Dermis microvascular lymphatic vessel endothelial cell (primary cell): ENCODE measurements at places on chromosomes 1 and 21. TPM values are rescaled to one million over a fixed set of nuclear protein-coding genes. Genes with fewer than 3 reads are reported as not detected.

DNA sequence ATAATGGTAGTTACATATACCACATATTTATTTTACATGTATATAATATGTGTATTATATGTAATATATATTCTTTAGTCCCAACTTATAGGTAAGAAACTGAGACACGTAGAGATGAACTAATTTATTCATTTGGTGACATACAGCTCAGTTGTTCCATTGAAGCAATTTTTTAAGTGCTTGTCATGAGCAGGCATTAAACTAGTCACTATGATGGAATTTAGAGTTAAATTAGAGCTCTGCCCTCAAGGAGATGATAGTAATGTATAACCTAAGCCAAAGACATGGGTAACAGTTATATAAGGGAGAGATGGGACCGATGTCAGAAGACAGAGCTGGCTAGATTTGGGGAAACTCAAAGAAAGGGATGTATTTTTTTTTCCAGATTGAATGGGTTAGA, 83.0 kb downstream of the ST6GALNAC5 start:
- DNase-seq = no peak

GRCh38 chr1:59345221-59345620, 48.3 kb downstream of the FGGY start:
- no peak for DNase-seq

RSPO1 gene
- not detected in 2 replicates for total RNA-seq

DNA sequence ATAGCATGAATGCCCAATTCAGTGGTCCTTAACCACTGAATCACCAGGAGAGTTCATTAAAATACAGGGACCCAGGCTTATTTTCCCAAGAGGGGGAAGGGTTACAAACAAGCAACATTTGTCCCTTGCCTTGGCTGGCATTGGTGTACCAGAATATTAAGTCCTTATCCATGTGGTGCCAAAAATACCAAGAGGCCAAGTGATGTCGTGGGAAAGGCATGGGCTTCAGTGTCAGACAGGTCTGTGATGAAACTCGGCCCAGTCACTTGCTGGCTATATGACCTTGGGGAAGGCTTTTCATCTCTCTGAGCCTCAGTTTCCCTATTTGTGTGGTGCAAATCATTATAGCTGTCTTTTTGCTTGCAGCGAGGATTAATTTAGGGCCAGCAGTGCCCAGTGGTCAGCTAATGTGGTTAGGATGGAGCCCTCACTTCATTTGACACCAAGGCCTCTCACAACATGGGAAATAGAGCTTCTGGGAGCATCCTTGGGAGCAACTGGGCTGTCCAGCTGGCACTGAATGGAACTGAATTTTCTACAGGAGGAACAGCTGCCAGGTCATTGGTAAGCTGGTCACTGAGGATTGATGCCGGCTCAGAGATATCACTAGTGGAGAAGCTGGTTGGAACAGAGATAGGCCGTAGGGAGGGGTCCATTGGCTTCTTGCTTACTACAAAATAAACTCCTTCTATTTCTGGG, 77.2 kb upstream of the PPP2R5A start:
- DNase-seq = no peak

MATN1 gene
- total RNA-seq = under 0.01 TPM in 1 of 2 replicates, not detected in the other

GRCh38 chr1:198741744-198742143, 102.9 kb downstream of the PTPRC start:
- DNase-seq = no peak

CDK18 gene
- total RNA-seq = 0.25 and 0.39 TPM in 2 replicates

DNA sequence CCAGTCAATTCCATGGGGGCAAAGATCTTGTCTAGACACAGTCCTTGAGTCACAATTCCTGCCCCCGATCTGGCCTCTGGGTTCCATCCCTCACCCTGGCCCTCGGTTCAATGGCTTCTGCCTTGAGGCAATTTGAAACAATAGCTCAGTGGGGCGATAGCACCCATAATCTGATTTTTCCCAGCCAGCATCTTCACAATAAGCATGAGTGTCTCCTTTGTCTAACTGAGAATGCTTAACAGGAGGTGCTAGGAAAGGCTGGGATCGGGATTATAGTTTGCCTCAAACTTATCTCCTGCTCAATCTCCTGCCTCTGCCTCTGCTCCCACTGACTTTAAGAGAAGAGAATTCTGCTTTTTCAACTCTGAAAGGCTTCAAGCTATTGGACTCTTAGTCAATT, 293.9 kb upstream of the PROX1 start:
- DNase-seq = no peak

NCF2 gene
- total RNA-seq = not detected in 2 replicates

GRCh38 chr1:49397086-49397485, 620.4 kb upstream of the BEND5 start:
- DNase-seq = no peak

- no peak for DNase-seq
Observed at GRCh38 chr1:205003358-205004131, 39.5 kb upstream of the CNTN2 start.

ST3GAL3 gene
- total RNA-seq = 6.2 and 11.0 TPM in 2 replicates

FCGR2B gene
- not detected in 2 replicates for total RNA-seq

- no peak for DNase-seq
Observed at GRCh38 chr1:920010-920409, 3.7 kb upstream of the SAMD11 start.

- no peak for DNase-seq
Observed at GRCh38 chr1:23722652-23723051, 20.6 kb upstream of the ELOA start.

DNA sequence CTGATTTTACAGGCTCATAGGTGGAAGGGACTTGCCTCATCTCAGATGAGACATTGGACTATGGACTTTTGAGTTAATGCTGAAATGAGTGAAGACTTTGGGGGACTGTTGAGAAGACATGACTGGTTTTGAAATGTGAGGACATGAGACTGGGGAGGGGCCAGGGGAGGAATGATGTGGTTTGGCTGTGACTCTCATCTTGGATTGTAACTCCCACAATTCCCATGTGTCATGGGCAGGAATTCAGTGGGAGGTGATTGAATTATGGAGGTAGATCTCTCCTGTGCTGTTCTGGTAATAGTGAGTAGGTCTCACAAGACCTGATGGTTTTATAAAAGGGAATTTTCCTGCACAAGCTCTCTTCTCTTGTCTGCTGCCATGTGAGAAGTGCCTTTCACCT, 20.8 kb downstream of the SCYL3 start:
- DNase-seq = no peak

DNA sequence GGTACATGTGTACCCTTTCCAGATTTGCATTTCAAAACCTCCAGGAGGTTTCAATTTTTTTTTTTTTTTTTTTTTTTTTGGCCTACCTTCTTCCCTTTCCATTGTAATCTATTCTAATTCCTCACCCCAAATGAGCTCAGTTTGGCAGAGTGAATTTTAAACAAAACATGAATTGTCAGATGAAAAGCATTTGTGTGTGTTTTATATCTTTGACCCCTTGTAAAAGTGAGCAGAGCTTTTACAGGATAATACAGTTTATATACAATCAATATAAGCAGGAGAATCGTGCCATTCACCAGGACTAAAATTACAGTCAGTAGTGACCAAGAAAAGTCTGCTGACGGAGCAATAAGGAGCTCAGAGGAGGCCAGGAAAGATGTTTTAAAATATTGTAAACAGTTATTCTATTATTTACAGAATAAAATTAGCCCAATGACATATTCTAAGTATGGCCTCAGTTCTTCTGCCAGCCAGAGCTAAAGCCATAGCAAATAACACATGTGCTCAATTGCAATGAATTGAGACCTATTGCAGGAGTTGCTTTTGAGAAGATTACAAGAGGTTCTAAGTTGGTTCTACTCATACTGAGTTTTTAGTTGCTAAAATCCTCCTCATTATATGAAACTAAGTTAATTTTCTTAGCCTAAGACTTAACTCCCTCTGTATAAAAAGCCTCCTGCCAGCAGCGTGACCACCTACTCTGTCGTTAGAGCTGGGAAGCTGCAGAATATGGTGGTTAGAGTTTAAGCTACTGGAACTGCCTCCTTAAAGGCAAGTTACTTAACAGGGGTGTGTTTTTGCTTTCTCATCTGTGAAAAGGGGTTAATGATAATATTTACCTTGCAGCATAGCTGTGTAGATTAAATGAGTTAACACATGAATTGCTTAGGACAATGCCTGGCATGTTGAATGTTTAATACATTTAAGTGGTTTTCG, 50.8 kb upstream of the ZNF326 start:
- no peak for DNase-seq

OR2T33 gene
- not detected in 2 replicates for total RNA-seq

- DNase-seq = no peak
Observed at GRCh38 chr1:172557270-172557669, 24.3 kb downstream of the SUCO start.

RGSL1 gene
- not detected in 2 replicates for total RNA-seq

KLHDC7A gene
- not detected in 2 replicates for total RNA-seq

- no peak for DNase-seq
Observed at GRCh38 chr21:41802684-41803083, 35.8 kb upstream of the RIPK4 start.

GRCh38 chr1:32539584-32540571, 651 bp downstream of the ZBTB8A start:
- peak; percentile 14 for DNase-seq

DNA sequence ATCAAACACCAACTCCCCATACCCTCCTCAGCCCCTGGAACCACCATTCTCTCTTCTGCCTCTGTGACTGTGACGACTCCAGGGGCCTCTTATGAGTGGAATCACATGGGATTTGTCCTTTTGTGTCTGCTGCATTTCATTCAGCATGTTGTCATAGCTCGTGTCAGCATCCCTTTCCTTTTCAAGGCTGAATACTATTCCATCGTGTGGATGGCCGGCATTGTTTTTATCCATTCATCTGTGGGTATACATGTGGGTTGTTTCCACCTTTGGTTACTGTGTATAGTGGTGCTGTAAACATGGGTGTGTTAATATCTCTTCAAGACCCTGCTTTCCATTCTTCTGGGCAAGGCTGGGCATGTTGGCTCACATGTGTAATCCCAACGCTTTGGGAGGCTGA, 17.1 kb upstream of the OBSCN start:
- no peak for DNase-seq
